ENCODE measurements at places on chromosomes 7 and 10. TPM values are rescaled to one million over a fixed set of nuclear protein-coding genes. Genes with fewer than 3 reads are reported as not detected.

C10orf67 gene
- 0.07 TPM for total RNA-seq

DNA sequence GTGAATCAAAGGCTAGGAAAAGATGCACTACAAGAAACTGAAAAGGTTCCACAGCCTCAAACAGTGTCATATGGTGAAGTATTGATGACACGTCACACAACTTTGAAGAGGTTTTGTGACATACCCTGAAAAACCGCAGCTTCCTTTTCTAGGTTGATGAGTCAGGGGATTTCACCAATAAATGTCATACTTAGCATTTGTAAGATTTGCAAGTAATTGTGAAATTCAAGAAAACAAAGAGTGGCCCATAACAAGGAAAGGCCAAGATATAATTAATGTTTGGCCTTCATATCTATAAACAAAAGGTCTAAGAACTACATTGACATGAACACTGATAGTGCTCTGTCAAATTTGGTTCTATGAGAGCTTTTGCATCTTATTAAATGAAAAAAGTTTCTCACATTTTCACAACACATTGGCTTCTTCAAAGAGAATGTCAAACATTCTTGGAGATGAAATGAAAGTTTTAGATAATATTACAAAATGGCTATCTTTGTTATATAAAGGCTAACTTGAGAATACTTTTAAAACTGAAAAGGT is 62.0 kb upstream of the NAMPT start:
- DNase-seq = peak; percentile 93

GRCh38 chr7:37541810-37542443 is 93.3 kb upstream of the ELMO1 start:
- DNase-seq = no peak

DNA sequence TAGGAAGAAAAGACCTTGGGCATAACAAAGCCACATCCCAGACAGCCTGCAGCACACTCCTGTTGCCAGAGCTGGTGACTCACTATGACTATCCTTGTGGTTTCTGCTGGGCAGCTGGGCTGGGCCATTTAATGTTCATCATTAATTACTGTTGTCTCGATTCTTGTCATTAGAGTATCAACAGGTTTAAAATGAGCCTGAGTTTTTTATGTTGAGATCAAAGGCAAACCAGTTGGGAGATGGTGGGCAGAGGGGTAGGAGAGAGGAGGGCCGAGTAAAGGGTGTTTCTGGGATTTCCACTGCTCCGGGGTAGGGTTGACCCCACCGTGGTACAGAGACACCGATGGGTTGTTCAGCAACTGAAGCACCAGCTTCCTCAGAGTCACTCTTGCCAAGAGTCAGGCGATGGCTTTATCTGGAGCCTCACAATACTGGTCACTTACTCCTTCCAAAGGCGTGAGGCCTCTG is 128.7 kb upstream of the LYZL1 start:
- DNase-seq = no peak

UNCX gene
- total RNA-seq = not detected

DNA sequence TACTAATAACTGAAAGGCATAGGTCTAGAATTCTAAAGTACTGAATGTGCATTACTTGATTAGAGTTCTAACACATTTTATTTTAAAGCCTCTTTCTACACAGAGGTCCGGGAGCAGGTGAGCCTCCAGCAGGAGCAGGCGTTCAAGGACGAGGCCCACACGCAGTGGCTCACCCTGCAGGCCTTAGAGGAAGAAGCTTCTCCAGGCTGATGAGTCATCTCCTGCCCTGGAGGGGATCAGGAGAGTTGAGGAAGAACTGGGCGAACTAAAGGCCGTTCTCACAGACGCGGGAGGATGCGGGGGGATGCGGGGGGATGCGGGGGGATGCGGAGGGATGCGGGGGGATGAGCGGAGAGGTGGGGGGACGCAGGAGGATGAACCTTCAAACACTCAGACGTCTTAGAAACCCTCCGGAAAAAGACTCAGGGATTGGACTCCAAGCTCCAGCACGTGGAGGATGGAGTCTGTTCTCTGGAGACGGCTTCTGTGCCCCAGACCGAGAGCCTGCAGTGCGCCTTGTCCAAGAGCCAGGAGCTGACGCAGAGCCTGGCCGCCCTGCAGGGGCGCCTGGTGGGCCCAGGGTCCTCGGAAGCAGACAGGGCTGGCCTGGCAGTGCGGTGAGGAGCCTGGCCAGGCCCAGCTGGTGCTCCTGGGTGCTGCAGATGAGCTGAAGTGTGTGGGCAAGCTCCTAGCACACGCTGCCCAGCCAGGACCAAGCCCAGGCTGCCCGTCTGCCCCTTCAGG is 433.7 kb upstream of the TPK1 start:
- DNase-seq = no peak

TUBB8 gene
- not detected for total RNA-seq

DNA sequence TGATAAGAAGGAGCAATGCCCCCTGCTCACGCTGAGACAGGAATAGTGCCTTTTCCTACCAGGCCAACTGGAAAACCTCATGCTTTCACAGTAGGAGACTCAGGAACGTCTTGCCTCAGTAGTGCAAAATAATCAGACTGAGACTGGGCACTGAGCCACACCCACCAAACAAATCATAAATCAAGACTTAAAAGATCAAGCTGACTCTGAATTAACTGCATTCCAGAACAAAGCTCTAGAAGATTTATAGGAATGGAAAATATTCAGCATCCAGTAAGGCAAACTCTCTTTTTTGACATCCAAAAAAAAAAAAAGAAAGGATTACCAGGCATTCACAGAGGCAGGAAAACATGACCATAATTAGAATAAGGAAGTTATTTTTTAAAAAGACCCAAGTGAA is 30.5 kb upstream of the SLC18A3 start:
- no peak for DNase-seq

DNA sequence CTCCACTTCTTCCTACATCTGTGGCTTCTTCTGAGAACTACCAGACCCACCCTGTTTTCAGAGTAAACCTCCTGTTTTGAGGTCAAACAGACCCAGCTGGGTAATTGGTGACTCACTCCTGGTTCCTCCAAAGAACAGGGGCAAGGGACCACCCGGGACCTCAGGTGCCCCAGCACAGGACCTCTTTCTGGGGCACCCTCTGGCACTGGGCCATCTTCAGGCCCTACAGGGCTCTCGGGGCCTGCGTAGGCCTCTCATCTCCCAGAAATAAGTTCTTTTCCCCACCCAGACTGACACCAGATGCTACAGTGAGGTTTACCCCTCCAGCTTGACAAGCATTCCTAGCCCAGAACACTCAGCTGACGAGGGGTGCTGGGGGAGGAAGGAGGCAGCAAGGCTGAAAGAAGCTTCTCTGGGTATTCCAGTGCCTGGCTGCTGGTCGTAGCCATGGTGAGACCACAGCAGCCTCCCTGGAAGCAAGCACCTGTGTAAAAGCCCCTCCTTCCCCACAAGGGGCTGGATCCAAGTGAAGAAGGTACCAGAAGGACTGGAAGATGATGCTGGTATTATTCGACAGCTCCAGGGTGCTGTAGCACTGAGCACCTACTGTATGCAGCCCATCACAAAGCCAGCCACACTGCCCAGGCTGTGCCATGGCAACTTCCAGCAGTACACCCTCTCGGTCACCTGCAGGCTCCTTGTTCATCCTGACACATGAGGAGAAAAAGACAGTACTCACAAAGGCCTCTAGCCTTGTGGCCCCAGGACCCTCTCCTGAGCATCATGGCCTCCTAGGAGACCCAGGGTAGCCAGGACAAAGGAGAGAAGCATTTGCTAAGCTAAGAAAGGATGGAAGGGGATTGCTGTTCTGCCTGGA is 47.4 kb downstream of the ALOX5 start:
- peak; percentile 85 for DNase-seq

CACNB2 gene
- not detected for total RNA-seq

ASZ1 gene
- total RNA-seq = not detected

ZNF107 gene
- total RNA-seq = 13.0 TPM

- peak; percentile 68 for DNase-seq
Observed at GRCh38 chr7:157335991-157336382, 817 bp upstream of the DNAJB6 start.

MMP21 gene
- not detected for total RNA-seq

FAM237B gene
- not detected for total RNA-seq

- DNase-seq = no peak
Observed at GRCh38 chr7:26549281-26549944, 257.8 kb downstream of the SNX10 start.

RPEL1 gene
- total RNA-seq = not detected

CDNF gene
- total RNA-seq = 0.62 TPM

DNA sequence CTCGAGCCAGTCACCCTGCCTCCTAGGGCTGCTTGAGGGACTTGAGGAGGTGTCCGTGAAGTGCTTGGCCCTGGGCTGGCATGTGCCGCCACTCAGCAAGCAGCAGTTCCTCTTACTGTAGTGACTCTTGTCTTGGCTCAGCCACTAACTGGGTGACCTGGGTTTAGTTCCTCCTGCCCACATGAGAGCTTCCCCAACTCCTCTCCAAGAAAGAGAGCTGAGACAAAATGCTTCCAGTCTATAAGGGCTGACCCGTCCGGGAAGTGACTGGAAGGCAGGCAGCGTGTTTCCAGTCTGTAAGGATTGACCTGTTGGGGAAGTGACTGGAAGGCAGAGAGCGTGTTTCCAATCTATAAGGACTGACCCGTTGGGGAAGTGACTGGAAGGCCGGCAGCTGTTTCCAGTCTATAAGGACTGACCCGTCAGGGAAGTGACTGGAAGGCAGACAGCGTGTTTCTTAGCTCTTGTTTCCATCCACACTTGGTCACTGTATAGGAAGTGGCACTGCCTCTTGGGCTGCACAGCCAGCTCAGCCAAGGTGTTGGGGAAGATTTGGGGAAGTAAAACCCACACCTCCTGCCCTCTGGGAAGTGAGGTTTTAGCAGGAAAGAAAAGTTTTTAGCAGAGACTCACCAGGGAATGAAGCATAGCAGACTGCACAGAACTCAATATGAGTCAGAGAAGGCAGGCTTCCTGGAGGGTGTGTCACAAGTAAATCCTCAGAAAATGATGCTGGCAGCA is 53.3 kb upstream of the PPIF start:
- no peak for DNase-seq

TACR2 gene
- total RNA-seq = not detected

TYSND1 gene
- 15.3 TPM for total RNA-seq

- no peak for DNase-seq
Observed at GRCh38 chr10:96509017-96509641, 4.6 kb downstream of the TLL2 start.

LRIT1 gene
- total RNA-seq = not detected

- no peak for DNase-seq
Observed at GRCh38 chr10:77771851-77772250, 134.2 kb upstream of the KCNMA1 start.

GAD2 gene
- total RNA-seq = not detected

- DNase-seq = no peak
Observed at GRCh38 chr10:72930276-72930675, 24.3 kb downstream of the PLA2G12B start.

DNA sequence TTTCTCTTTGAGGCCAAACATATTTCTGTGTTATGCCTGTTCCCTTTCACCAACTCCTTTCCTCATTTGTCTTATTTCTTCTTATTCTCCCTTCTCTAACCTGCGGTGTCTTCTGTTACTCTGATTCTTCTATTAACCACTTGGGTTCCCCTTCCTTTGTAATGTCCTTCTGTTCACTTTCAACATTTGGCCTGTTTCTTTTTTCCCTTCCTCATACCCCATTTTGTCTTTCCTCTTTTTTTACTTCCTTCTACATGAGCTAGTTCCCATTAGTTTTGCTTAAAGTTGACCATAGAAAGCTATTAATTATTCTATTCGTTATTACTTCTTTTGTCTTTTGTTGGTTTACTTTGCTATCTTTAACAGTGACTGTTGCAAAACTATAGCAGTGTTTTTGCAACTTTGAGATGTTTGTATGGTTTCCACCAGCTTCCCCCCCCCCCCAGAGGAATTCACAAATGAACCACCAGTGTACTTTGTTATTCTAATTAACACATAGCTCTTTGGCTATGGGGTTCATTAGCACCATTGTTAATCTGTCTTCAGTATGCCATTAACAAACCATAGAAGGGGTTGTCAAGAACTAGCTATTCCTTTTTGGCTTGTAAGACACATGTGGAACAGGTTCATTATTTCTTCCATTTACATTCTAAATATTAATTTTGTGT is 2.9 kb downstream of the LRGUK start:
- DNase-seq = no peak

DNA sequence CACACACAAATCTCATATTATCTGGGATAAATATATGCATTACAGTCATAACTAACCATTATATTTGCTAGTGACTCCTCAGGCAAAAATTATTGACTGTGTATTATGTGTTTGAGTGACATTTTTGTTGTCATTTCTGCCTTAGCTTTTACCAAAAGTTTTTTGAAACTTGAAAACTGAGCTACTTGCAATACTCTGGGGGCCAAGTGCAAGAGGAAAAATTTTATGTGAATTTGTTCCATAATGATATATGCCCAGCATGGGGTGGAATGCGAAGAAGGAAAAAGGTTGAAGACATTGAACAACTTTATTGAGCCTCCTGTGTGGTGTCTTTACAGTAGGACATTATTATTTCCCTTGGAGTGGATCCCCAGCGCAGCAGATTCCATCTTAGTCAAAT is 176.8 kb upstream of the FERD3L start:
- DNase-seq = no peak

DNA sequence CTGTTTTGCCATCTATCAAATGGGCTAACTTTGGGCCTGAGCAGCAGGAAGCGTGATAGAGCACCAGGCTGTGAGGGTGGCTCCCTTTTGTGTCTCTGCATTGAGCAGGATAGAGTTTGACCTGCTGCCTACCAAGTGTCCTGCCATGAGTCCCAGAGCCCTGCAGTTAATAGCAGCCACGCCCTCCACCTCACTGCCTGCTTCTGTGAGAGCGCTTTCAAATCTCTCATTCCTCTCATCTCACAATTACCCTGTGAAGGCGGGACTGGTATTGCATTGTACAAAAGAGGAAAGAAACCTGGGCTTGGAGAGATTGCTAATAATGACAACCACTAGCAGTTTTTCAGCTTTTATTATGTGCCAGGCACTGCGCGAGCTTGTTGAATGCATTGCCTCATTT is 39.9 kb downstream of the UNC5B start:
- DNase-seq = no peak

All from activated CD4-positive, alpha-beta T cell treated with anti-CD3 and anti-CD28 coated beads, Interleukin-2, amount 10 ng/mL, durations not matched to agents 24 days and 14 days (primary cell).